ENCODE measurements at places on chromosomes 11 and 22. TPM values are rescaled to one million over a fixed set of nuclear protein-coding genes. Genes with fewer than 3 reads are reported as not detected.

DNA sequence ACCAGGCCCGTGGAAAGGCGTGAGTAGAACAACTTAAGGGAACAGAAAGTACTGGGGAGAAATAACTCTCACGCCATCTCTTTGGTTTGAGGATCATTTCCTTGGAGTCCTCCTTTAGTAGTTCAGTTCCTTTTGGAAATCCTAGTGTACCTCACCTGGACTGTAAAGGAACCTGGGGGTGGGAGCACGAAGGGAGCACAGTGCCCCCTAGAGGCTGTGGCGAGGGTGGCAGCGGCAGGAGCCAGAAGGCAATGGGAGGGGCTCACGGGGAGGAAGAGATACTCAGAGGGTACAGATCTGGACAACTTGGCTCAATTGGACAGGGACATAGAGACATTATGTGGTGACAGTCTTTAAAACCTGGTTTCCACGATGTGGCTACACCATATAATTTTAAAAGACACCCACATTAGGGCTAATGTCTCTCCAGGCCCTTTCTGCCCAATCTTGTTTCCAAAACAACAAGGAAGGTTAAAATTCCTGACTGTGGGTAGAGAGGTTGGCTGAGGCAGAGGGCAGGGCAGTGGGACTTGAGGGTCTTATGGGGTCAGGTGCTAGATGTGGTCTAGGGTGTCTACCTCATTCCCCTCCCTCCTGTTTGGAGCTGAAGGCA lies 87.0 kb downstream of the CSNK2A3 start:
- DNase-seq, result peak; percentile 41
- H3K36me3 ChIP-seq, result no peaks in the 10 kb centered on the region
- H3K4me3 ChIP-seq, result no peak overlapping the region
- no peaks in the 10 kb centered on the region for H3K4me1 ChIP-seq

Gene SERPIND1
- 0.30 TPM for total RNA-seq

- H3K27ac ChIP-seq, result no peak overlapping the region
- no peak overlapping the region for H3K4me3 ChIP-seq
- H3K27me3 ChIP-seq, result peaks cover 79% of the 10 kb centered on the region
- DNase-seq, result peak; percentile 51
Observed at GRCh38 chr11:72591785-72592502, 82.3 kb downstream of the PDE2A start.

- H3K36me3 ChIP-seq, result peaks cover 24% of the 10 kb centered on the region
- no peaks in the 10 kb centered on the region for H3K27me3 ChIP-seq
- H3K4me1 ChIP-seq, result peaks cover 7% of the 10 kb centered on the region
- no peak overlapping the region for H3K27ac ChIP-seq
- DNase-seq, result no peak
Observed at GRCh38 chr11:122808478-122808869, 29.8 kb upstream of the CRTAM start.

Gene TESMIN
- total RNA-seq, result 9.1 TPM

- DNase-seq, result no peak
- H3K27me3 ChIP-seq, result no peaks in the 10 kb centered on the region
- H3K4me1 ChIP-seq, result peaks cover 6% of the 10 kb centered on the region
- no peak overlapping the region for H3K4me3 ChIP-seq
- no peak overlapping the region for H3K27ac ChIP-seq
Observed at GRCh38 chr22:41885516-41885915, 29.4 kb downstream of the SHISA8 start.

DNA sequence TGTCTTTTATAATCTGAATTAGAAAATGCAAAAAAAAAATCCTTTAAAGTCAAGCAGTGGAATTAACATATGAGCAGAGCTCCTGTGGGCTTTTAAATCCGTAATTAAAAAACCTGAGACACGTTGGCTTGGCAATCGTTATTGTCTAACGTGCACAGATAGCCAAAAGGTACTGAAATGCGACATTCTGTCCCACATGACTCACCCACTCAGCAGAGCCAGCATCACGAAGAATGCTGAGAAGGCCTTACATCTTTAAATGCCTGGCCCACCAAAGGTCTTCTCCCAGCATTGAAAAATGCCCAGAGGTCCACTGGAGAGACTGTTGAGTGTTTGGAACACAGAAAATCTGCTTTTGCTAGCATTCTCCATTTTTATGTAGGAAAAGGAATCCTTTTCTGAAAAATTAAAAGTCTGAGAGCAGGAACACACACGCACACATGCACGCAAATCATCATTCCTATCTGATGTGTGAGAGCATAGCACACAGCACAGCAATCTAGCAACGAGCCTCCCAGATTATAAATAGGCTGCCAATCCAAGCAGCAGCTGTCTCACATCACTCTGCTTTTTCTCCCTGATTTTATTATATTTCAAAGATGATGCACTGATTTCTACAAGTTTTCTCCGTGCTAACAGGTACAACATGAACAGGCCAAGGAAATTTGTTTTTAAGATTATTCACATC lies 94.5 kb downstream of the PHF21A start:
- H3K4me1 ChIP-seq, result no peaks in the 10 kb centered on the region
- no peak overlapping the region for H3K27ac ChIP-seq
- no peaks in the 10 kb centered on the region for H3K27me3 ChIP-seq
- DNase-seq, result no peak
- H3K36me3 ChIP-seq, result no peaks in the 10 kb centered on the region
- no peak overlapping the region for H3K4me3 ChIP-seq

- no peaks in the 10 kb centered on the region for H3K27me3 ChIP-seq
- H3K4me1 ChIP-seq, result peaks cover 12% of the 10 kb centered on the region
- no peak overlapping the region for H3K4me3 ChIP-seq
Observed at GRCh38 chr11:125588505-125588904, 4.1 kb upstream of the STT3A start.

GRCh38 chr11:134205729-134206128 lies 18.0 kb downstream of the NCAPD3 start:
- H3K27ac ChIP-seq, result no peak overlapping the region
- no peaks in the 10 kb centered on the region for H3K4me1 ChIP-seq
- H3K27me3 ChIP-seq, result no peaks in the 10 kb centered on the region
- no peak overlapping the region for H3K4me3 ChIP-seq
- H3K36me3 ChIP-seq, result peaks cover 64% of the 10 kb centered on the region
- no peak for DNase-seq

Gene ELFN2
- 0.70 TPM for total RNA-seq

GRCh38 chr22:26588729-26589366 lies 1.1 kb downstream of the TPST2 start:
- DNase-seq, result no peak
- H3K4me1 ChIP-seq, result peaks cover 30% of the 10 kb centered on the region
- no peaks in the 10 kb centered on the region for H3K27me3 ChIP-seq
- peak overlapping the region; percentile 59 for H3K27ac ChIP-seq
- peaks cover 6% of the 10 kb centered on the region for H3K36me3 ChIP-seq
- peak overlapping the region; percentile 82 for H3K4me3 ChIP-seq

Gene TTLL1
- 5.6 TPM for total RNA-seq

DNA sequence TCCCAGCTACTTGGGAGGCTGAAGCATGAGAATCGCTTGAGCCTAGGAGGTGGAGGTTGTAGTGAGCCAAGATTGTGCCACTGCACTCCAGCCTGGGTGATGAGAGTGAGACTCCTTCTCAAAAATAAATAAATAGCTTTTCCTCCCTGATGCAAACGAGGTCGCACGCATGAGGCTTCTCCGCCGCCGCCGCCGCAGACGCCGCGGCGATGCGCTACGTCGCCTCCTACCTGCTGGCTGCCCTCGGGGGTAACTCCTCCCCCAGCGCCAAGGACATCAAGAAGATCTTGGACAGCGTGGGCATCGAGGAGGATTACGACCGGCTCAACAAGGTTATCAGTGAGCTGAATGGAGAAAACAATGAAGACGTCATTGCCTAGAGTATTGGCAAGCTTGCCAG lies 20.0 kb upstream of the RAB39A start:
- no peaks in the 10 kb centered on the region for H3K4me1 ChIP-seq
- DNase-seq, result no peak
- H3K36me3 ChIP-seq, result no peaks in the 10 kb centered on the region
- no peak overlapping the region for H3K4me3 ChIP-seq

DNA sequence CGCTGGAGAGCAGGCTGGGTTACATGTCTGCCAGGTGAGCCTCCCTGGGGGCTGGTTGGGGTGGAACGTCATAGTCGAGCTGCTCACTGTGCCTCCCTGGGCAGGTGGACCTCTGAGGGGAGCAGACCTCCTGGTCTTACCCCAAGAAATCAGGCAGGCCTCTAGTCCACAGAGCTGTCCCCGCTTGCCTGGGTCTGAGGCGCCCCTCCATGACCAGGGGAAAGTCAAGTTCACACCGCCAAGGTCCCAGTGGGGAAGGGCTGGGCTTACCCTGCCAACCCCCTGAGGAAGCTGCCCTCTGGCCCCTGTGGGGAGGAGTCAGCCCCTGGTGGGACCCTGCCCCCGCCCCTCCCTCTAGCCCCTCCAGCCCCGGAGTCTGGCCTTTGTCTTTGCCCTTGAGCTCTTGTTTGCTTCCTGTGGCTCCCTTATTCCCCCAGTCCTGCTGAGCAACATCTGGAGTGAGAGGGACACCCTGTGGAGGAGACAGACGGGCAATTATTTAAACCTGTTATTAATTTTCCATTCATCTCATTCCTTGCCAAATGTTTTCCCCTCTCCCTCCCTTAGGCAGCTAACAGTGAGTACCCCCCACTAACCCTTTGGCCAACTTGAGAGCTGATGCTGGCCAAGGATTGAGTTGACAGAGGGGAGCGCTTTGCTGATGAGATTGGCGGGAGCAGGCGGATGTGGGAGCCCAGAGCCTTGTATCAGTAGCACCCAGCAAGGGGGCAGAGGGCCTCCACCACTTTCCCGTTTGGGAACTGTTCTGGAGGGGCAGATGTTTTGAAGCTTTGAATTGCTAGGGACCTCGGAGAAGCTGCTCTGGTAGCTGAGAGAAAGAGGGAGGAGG lies 83.4 kb downstream of the CEP164 start:
- no peak overlapping the region for H3K27ac ChIP-seq
- H3K4me1 ChIP-seq, result no peaks in the 10 kb centered on the region
- H3K27me3 ChIP-seq, result no peaks in the 10 kb centered on the region
- H3K36me3 ChIP-seq, result peaks cover 20% of the 10 kb centered on the region

- H3K36me3 ChIP-seq, result no peaks in the 10 kb centered on the region
- no peaks in the 10 kb centered on the region for H3K27me3 ChIP-seq
- no peak for DNase-seq
- H3K4me1 ChIP-seq, result peaks cover 8% of the 10 kb centered on the region
Observed at GRCh38 chr11:72614381-72614780, 59.8 kb downstream of the PDE2A start.

DNA sequence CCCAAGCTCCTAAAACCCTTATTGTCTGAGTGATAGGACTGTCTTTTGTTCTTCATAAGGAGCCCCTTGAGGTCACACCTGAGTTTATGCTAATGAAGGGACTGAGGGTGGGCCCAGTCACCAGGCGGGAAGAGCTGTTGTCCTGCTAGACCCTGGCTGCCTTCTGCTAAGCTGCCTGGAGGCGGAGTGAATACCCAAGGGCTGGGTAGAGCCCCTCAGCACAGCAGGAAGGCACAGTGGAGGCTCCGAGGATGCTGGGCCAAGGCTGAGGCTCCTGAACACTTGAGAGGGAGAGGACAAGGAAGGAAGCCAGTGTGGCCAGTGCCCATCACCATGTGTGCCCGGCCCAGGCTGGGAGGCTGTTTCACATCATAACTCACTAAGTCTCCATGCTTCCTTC lies 4.8 kb upstream of the PHF21B start:
- peaks cover 8% of the 10 kb centered on the region for H3K4me1 ChIP-seq
- H3K4me3 ChIP-seq, result no peak overlapping the region
- DNase-seq, result no peak
- no peak overlapping the region for H3K27ac ChIP-seq
- H3K27me3 ChIP-seq, result peaks cover 17% of the 10 kb centered on the region

Gene BIRC3
- 104 TPM for total RNA-seq

Gene PTPRCAP
- 211 TPM for total RNA-seq

Gene SYT7
- 0.19 TPM for total RNA-seq

DNA sequence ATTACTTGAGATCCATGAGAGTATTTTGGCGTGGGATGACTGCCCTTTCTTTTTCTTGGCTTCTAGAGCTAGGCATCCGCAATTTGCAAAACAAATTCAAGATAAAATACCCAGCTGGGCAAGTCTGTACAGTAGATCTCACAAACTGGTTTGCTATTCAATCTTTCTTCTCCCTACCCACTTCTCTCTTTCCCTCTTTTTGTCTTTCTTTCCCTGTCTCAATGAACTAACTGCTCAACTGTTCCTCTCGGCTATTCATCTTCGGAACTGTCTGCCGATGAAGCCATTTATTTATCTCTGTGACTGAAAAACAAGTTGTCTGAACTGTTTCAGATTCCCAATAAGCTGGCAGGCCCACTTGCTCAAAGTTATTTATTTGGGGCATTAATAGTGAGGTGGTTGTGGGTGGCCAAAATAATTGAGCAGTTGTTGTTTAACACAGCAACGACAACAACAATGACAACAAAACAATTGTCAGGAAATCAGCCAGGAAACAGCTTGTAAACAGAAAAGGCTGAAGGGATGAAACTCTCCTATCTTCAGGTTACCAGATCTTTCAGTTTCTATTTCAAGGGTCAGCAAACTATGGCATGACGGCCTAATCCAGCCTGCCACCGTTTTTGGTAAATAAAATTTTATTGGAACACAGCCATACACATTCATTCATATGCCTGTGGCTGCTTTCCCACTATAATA lies 76.0 kb upstream of the MTMR2 start:
- no peak overlapping the region for H3K27ac ChIP-seq
- no peaks in the 10 kb centered on the region for H3K27me3 ChIP-seq
- DNase-seq, result no peak
- no peaks in the 10 kb centered on the region for H3K36me3 ChIP-seq
- no peaks in the 10 kb centered on the region for H3K4me1 ChIP-seq

GRCh38 chr11:75441804-75442132 lies 8.8 kb upstream of the KLHL35 start:
- H3K27ac ChIP-seq, result no peak overlapping the region
- H3K27me3 ChIP-seq, result no peaks in the 10 kb centered on the region
- no peak for DNase-seq
- H3K4me1 ChIP-seq, result no peaks in the 10 kb centered on the region
- H3K36me3 ChIP-seq, result no peaks in the 10 kb centered on the region
- H3K4me3 ChIP-seq, result no peak overlapping the region

- H3K27me3 ChIP-seq, result peaks cover 23% of the 10 kb centered on the region
- H3K27ac ChIP-seq, result peak overlapping the region; percentile 54
- peaks cover 29% of the 10 kb centered on the region for H3K4me1 ChIP-seq
- DNase-seq, result peak; percentile 66
- no peaks in the 10 kb centered on the region for H3K36me3 ChIP-seq
Observed at GRCh38 chr11:34650528-34650927, 29.6 kb downstream of the EHF start.

- no peak for DNase-seq
- no peaks in the 10 kb centered on the region for H3K36me3 ChIP-seq
- no peaks in the 10 kb centered on the region for H3K4me1 ChIP-seq
- no peak overlapping the region for H3K27ac ChIP-seq
Observed at GRCh38 chr22:26033071-26033470, 136.2 kb upstream of the SEZ6L start.
